ENCODE measurements at places on chromosomes 12 and 14.

GRCh38 chr12:76274420-76275083 is 73.7 kb downstream of the BBS10 start:
- no peak for DNase-seq

GRCh38 chr12:46535376-46535775 is 162.8 kb upstream of the SLC38A2 start:
- DNase-seq: no peak

GRCh38 chr14:51472881-51473280 is 178.8 kb upstream of the FRMD6 start:
- DNase-seq: no peak

DNA sequence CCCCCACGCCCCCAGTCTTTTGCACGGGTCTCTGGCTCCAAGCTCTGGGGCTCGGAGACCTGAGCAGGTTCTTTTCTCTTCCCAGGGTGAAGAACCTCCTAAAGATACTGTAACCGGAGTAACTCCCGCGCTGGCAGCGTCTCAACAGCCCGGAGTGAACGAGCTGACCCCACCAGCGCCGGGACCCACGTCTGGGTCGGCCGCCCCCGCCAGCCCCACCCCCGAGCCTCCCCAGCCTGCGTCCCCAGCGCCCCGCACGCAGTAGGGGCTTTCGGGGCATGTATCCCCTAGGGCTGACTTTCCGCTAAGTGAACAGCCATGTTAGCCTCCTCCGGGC is 858 bp downstream of the SLC35F4 start:
- DNase-seq: no peak

DNA sequence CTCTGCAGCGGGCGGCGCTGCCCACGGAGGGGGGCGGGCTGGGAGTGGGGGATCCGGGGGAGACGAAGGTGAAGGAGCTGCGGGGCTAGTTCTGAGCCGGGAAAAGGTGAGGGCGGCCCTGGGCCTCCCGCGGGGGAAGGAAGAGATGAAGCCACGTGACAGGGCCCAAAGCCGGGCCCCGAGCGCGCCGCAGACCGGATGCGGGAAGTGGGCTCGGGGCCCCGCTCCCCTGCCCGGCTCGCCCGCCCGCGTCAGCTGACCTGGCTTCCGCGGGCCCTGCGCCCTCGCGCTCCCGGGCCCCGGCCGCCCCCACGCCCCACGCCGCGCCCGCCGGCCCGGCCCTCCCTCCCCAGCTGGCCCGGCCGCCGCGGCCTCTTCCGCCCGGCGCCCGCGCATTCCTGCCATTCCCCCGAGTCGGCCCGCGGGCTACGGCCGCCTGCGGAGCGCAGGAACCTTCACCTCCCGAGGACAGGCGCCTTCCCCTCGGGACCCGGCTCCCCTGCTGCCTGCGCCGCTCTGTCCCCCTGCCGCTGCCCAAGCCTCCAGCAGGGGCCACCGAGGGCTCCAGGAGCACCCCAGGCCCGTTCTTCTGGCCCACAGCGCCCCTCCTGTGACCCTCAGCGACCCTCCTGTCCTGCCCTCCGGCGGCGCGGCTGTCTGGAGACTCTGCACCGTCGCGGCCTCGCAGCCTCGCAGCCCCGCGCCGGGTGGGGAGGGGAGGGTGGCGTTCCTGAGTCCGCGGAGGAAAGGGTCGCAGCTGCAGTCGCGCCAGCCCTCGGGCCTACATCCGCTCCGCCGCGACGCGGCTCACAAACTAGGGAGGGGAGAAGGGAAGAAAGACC is 20.4 kb downstream of the NINJ2 start:
- peak; percentile 53 for DNase-seq

- DNase-seq: no peak
Observed at GRCh38 chr14:91751719-91752118, 19.8 kb upstream of the CATSPERB start.

DNA sequence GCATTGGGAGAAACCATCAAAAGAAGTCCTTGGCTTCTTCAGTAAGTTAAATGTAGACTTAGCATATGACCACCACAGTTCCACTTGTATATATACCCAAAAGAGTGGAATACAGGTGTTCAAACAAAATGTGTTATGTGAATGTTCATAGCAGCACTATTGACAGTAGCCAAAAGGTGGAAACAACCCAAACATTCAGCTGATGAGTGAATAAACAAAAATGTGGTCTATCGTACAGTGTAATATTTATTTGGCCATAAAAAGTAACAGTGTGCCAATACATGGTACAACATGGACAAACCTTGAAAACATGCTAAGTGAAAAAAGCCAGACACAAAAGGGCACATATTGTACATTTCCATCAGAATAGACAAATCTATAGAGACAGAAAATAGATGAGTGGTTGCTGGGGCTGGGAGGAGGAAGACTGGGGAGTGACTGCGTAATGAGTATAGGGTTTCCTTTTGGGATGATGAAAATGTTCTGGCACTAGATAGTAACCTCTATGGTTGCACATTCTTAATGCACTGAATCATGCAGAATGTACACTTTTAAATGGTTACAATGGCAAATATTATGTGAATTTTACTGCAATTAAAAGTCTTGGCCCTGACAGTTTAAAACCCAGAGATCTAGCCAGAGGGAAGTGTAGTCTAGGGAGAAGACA is 5.5 kb downstream of the ERP29 start:
- DNase-seq: no peak

DNA sequence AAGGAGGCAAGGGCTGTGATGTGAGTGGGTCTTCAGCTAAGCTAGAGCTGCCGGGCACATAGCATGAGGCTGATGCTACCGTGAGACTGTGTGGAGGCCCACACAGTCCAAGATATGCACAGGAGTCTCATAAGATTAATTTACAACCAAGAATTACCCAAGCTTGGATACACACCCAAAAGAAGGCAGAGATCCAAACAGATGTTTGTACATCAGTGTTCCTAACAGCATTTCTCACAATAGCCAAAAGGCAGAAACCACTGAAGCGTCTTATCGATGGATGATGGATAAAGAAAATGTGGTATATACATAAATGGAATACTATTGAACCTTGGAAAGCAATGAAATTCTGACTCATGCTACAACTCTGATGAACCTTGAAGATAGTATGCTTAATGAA is 40.8 kb upstream of the RIC8B start:
- DNase-seq: no peak

DNA sequence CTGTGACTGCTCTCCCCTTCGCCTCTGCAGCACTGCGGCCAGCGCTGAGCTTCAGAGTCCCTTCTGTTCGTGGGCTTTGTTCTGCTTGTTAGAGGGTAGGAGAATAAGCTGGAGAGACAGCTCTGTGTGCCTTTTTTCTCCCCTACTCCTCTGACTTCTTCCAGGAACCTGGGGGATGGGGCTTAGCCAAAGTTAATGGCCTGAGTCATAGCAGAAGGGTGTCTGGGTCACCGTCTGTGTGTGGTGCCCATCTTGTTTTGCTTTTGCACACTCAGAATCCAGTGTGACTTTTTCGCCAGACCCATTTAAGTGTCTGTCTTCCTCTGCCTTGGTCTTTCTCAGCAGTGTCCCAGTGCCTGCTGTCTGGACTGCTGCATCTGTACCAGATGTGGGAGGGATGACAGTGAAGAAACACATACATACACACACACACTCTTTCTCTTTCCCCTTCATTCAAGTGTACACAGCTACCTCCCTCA is 3.0 kb downstream of the KIF5A start:
- DNase-seq: no peak

DNA sequence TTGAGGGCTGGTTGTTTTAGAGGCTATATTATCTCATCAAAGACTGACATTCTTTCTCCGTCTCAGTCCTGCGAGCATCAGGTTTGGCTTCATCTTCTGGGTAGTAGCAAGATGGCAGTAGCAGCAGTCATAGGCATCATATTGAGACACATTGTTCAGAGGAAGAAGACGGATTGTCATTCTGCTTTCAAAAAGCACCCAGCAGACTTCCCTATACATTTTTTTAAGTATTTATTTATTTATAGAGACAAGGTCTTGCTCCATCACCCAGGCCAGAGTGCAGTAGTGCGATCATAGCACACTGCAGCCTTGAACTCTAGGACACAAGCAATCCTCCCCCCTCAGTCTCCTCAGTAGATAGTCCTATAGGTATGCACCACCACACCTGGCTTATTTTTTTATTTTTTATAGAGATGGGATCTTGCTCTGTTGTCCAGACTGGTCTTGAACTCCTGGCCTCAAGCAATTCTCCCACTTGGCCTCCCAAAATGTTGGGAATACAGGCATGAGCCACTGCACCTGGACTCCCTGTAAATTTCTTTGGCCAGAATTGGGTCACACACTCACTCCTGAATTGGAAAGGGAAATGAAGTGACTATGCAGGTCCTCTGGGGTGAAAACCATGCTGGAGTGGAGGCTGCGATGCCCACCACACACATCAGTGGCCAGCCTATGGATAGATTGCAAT is 125.4 kb downstream of the SLC38A6 start:
- DNase-seq: no peak

DNA sequence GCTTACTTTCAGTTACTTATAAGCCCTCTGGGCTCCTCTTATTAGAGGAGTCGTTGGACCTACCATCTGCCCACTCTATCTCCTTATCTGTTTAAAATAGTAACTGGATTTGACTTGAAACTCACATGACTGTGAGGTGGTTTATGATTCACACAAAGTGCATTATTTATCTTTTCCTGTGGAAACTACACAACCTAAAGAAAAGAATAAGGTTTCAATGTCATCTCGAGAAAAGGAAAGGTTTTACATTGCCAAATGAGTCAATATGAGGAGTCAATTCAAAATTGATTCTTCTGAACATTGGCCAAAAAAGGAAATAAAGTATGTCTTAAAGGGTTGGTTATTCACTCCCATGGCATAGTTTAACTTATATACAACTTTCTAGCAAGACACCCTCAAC is 225.0 kb upstream of the G2E3 start:
- no peak for DNase-seq

DNA sequence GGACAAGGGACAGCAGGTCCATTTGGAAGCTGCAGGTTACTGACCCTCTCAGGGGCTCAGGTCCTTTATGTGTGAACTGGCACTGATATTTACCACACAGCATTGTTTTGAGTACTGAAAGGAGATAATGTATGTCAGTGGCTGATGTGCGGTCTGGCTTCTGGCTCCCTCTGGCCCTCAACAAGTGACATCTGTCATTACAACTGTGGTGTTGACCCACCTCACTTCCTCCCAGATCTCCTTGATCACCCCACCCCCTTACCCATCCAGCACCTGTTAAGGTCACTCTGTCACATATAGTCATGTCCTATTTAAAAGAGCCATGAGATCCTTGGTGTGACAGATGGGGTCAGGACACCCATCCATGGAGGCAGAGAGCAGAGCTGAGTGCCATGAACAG is 22.7 kb upstream of the PRIMA1 start:
- DNase-seq: no peak

DNA sequence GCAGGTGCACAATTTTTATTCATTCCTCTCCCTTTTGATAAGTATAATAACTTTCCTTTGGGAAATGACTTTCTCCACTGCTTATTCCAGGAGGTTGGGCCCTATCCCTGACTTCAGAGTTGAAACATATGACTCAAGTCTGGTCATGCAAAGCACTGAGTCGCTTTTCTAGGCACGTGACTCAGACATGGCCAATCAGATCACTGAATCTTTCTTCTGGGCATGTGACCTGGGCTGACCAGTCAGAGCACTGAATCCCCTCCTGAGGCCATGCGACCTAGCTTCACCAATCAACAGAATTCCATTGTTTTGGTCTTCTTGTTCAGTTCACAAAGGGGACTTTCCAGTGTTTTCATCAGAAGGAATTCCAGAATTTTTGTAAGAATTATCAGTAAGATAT is 377.1 kb upstream of the KITLG start:
- no peak for DNase-seq

- DNase-seq: no peak
Observed at GRCh38 chr14:101992708-101993107, 28.3 kb downstream of the DYNC1H1 start.

GRCh38 chr12:106594447-106594846 is 11.6 kb downstream of the RFX4 start:
- DNase-seq: no peak

DNA sequence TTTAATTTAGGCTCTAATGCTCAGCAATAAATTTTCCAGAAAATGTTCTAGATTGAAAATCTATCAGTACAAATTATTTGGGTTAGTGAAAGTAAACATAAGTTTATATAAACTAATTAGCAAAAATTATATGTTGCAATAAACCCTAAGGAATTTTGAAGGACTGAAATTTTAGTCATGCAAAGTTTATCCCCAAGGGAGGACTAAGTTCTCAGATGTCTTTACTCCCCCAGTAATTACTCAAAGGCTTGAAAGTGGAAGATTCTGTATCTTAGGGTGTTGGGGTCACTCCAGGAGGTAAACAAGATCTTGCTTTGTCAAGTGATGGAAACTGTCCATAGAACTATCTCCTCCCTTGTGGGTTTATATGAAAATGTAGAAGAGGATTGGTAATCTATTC is 183.7 kb downstream of the AKAP6 start:
- DNase-seq: no peak

DNA sequence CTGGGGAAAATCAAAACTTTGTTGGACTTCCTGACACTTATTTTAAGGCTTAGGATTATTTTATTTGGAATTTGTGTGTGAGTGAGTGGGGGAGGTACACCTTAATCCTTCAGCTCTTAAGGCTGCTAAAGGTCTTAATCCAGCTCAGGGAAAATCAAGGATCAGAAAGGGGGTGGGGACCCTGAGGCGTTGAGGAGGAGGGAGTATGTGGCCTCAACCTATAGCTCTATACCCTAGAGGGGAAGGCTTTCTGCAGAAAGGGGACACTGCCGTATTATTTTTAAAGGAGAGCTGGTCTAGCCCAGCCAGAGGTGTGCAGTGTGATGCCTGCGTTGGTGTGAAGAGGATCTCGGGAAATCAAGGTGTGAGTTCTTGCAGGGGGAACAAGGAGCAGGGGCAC is 20.0 kb downstream of the IRF2BPL start:
- no peak for DNase-seq

DNA sequence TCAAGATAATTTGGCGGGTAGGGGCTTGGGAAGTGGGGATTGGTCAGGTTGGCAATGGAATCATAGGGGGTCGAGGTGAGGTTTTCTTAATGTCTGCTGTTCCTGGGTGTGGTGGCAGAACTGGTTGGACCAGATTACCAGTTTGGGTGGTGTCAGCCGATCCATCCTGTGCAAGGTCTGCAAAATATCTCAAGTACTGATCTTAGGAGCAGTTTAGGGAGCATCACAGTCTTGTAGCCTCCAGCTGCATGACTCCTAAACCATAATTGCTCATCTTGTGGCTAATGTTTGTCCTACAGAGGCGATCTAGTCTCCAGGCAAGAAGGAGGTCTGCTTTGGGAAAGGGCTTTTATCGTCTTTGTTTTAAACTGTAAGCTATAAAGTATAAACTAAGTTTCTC is 868.4 kb downstream of the DIO2 start:
- DNase-seq: no peak

DNA sequence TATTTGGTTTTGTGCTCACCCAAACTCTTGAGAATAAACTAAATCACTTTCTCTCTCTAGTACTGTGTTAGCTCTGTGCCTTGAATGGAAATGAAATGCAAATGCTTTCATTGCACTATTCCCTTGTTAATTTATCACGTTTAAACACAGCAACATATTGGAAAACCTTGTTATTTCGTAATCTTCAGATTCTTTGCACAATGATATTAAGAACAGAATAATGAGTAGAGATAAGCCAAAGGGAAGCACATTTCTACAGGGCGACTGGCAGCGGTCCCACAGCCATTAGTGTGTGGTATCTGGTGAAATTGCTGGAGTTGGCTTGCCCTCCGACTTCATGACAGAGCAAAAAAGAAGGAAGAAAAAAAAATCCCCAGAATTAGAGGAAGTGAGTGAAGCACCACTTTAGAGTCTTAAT is 166.1 kb upstream of the E2F7 start:
- no peak for DNase-seq

Data from cerebellar cortex (tissue), 1 donor.